CD4-positive, CD25-positive, alpha-beta regulatory T cell (primary cell): ENCODE measurements at places on chromosomes 12 and 14.

GRCh38 chr14:23301969-23302289 lies 730 bp downstream of the PPP1R3E start:
- H3K27me3 ChIP-seq: no peaks in the 10 kb centered on the region
- peak overlapping the region; percentile 97 for H3K27ac ChIP-seq
- DNase-seq: no peak
- no peak overlapping the region for H3K4me3 ChIP-seq

- DNase-seq: no peak
- H3K27me3 ChIP-seq: no peaks in the 10 kb centered on the region
- H3K4me1 ChIP-seq: peaks cover 7% of the 10 kb centered on the region
Observed at GRCh38 chr12:69500631-69501030, 30.4 kb downstream of the FRS2 start.

GRCh38 chr12:30624009-30624408 lies 71.7 kb downstream of the IPO8 start:
- no peak for DNase-seq
- H3K27ac ChIP-seq: no peak overlapping the region
- H3K36me3 ChIP-seq: peaks cover 8% of the 10 kb centered on the region
- H3K27me3 ChIP-seq: no peaks in the 10 kb centered on the region
- H3K4me3 ChIP-seq: no peak overlapping the region
- no peaks in the 10 kb centered on the region for H3K4me1 ChIP-seq

DNA sequence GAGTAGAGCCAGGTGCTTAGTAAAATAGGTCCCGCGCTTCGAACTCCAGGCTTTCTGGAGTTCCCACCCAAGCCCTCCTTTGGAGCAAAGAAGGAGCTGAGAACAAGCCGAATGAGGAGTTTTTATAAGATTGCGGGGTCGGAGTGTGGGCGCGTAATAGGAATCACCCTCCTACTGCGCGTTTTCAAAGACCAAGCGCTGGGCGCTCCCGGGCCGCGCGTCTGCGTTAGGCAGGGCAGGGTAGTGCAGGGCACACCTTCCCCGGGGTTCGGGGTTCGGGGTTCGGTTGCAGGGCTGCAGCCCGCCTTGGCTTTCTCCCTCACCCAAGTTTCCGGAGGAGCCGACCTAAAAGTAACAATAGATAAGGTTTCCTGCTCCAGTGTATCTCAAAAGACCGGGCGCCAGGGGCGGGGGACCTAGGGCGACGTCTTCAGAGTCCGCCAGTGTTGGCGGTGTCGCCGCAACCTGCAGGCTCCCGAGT lies 3.6 kb downstream of the SSTR1 start:
- no peak overlapping the region for H3K27ac ChIP-seq
- H3K4me3 ChIP-seq: no peak overlapping the region
- no peak for DNase-seq

DNA sequence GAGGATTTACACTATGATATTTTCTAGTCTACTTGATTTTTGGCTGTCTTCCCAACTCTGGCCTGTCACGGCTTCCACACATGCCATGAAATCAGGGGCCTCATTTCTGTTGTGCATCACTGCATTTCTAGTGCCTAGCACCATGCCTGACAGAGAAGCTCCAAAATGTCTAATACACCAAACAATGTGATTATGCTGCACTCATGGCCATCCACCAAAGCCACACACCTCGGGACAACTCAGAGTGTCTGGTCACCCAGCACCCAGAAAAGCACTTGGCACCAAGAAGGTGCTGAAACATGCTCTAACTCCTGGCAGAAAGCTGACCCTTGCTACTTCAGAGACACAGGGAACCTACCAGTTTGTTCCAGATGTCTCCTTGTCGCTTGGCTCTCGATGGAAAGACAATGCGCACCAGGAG lies 11.3 kb downstream of the GCN1 start:
- no peak overlapping the region for H3K4me3 ChIP-seq
- no peak for DNase-seq
- H3K4me1 ChIP-seq: no peaks in the 10 kb centered on the region
- H3K27me3 ChIP-seq: no peaks in the 10 kb centered on the region
- H3K36me3 ChIP-seq: peaks cover 81% of the 10 kb centered on the region

DNA sequence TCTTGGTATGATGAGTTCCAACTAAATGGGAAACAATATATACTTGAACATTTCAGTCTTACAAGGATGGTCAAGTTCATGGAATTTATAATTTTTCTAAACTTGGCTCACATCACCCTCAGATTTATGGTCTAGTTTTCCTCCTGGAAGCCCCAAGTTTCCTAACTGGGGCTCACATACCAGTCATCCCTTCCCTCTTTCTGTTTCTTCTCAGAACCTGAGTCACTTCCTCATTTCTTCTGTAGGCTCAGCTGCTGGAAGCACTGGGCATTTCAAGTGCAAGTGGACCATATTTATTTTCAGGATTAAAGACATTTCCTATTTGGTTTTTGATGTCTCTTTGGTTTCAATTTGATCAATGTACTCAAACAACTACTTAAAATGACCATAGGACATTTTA lies 55.4 kb downstream of the GRIP1 start:
- H3K27me3 ChIP-seq: peaks cover 2% of the 10 kb centered on the region
- H3K4me1 ChIP-seq: no peaks in the 10 kb centered on the region
- H3K36me3 ChIP-seq: no peaks in the 10 kb centered on the region
- no peak for DNase-seq
- H3K27ac ChIP-seq: no peak overlapping the region

DNA sequence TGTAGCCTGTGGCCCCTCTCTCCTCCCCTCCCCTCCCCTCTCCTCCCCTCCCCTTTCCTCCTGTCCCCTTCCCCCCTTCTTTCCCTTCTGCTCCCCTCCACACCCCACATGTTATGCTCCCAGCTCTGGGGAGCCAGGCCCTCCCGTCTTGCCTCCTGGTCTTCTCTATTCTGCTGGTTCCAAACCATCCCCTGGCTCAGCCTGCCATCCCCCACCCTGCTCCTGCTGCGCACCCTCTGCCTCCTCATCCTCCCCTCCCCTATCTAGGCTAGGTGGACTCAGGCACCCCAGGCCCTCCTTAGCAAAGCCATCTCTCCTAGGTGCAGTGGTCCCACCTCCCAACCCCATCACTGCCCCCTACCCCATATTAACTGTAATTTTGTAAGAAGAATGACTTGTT lies 99.5 kb downstream of the CALM1 start:
- H3K36me3 ChIP-seq: no peaks in the 10 kb centered on the region
- no peak for DNase-seq
- no peak overlapping the region for H3K4me3 ChIP-seq
- no peaks in the 10 kb centered on the region for H3K4me1 ChIP-seq

DNA sequence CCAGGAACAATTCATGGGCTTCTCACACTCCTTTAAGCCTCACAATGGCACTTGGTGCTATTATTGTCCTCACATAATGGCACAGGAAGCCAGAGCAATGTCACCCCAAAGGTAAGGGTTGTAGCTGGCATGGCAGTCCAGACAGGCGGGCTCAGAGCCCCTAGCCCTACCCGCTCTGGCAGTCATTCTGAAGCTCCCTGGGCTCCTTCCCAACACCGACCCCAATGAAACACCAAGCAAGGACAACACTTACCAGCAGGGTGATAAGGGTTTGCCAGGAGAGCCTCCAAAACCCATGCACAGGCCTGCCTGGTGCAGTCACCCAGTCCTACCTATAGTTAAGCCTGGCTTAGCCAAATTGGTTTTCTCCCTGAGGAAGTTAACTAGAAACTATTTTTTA lies 30.8 kb downstream of the MAX start:
- H3K4me3 ChIP-seq: no peak overlapping the region
- peaks cover 3% of the 10 kb centered on the region for H3K4me1 ChIP-seq
- DNase-seq: no peak
